Karpas-422 (cell line): ENCODE measurements at places on chromosomes 7 and 10. TPM values are rescaled to one million over a fixed set of nuclear protein-coding genes. Genes with fewer than 3 reads are reported as not detected.

Gene GPR15LG
- total RNA-seq: not detected in 2 replicates

- no peak for DNase-seq
Measured at GRCh38 chr7:128124786-128125185, 93.5 kb upstream of the LRRC4 start.

- DNase-seq: no peak
Measured at GRCh38 chr10:29703271-29703670, 68.5 kb upstream of the SVIL start.

DNA sequence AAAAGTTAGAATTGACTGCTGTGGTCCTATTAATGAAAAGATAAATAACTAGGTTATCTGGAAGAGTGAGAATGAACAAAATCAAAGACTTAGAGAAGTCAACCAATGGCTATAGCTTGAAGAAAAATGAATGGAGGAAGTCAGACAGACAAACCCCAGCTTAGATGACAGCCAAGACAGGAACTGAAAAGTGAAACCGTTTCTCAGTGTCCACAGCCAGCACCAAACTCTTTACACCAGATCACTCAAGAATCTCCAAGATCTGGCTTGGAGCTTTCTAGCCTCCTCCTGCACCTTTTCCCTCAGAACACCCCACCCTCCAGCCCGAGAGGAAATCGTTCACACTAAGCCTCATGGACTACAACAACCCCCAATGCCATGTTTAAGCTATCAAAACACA lies 167.0 kb downstream of the SFMBT2 start:
- DNase-seq: no peak

- no peak for DNase-seq
Measured at GRCh38 chr7:92569137-92569536, 21.1 kb downstream of the FAM133B start.

DNA sequence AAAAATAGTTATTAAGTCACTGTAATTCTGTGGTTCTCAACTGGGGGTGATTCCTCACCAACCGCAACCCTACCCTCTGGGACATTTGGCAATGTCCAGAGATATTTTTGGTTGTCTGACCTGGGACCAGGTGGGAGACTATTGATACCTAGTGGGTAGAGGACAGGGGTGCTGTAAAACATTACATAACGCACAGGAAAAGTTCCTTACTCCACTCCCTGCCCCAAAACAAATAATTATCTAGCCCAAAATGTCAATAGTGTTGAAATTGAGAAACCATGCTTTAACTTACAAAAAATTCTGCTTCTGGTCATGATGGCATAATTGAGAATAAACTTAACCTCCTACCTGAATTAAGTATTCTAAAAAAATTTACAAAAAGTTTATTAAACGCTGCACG lies 177.7 kb upstream of the FEZF1 start:
- DNase-seq: no peak

Gene CHAT
- total RNA-seq: not detected in 2 replicates

Gene SMO
- 0.11 TPM in 1 of 2 replicates, not detected in the other for total RNA-seq

GRCh38 chr10:131944976-131945695 lies 36.6 kb downstream of the BNIP3 start:
- DNase-seq: no peak

DNA sequence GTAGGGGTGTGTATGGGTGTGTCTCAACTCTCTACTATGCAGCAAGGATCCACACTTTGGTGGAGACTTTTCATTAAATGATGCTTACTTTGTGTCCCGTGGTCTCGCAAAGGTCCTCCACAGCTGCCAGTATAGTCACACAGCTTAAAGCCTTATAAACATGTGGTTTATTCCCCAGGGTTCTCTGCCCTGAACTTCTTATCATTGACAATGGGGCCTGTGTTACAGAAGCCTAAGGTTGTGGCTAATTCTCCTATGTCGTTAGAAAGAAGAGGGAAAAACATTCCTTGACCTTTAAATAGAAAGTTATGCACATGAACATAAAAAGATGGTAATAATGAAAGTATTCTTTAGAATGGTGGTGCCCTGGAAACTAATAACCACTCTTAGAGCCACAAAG lies 201.4 kb downstream of the INHBA start:
- DNase-seq: no peak

- no peak for DNase-seq
Measured at GRCh38 chr10:64507651-64508028, 986.4 kb downstream of the REEP3 start.

- DNase-seq: no peak
Measured at GRCh38 chr10:21363092-21363730, 162.3 kb downstream of the SKIDA1 start.

DNA sequence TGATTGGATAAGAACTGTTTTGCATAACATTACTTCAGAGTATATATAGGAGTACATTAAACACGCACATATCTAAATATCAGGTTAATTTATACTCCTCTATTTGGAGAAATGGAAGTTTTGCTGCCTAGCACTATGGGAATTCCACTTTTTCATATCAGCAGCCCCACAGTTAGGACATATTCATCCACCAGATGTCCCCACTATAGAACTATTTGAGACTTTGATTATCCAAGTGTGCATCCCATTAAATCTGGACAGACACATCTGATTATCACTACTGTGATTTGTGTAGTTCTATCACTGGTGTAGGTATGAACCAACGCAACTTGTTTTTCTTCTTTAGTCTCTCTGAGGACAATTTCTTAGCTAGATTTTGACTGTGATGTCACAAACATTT lies 345.7 kb downstream of the THSD7A start:
- no peak for DNase-seq

DNA sequence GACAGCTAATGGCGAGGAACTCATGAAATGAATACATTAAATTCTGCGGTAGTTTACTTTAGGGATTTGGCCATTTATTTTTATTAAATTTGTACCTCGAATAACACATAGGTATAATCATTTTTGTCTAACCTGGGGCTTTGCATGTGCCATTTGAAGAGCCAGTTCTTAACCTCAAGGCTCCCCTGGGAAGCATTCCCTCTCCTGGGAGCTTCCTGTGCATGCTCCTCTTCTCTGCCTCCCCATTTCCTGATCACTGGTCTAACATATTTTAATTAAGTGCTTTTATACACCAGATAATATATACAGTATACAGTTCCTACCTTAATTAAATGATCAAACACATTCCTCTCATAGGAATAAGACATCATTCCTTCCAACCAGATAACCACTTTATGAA lies 183.9 kb upstream of the FZD1 start:
- no peak for DNase-seq

Gene DENND2A
- total RNA-seq: not detected in 2 replicates

- no peak for DNase-seq
Measured at GRCh38 chr10:51162002-51162401, 87.7 kb downstream of the PRKG1 start.

GRCh38 chr10:117476716-117477115 lies 65.8 kb upstream of the EMX2 start:
- DNase-seq: no peak

- DNase-seq: no peak
Measured at GRCh38 chr10:126062131-126063032, 166.0 kb downstream of the FANK1 start.

GRCh38 chr10:77516575-77516974 lies 121.0 kb downstream of the KCNMA1 start:
- DNase-seq: no peak

DNA sequence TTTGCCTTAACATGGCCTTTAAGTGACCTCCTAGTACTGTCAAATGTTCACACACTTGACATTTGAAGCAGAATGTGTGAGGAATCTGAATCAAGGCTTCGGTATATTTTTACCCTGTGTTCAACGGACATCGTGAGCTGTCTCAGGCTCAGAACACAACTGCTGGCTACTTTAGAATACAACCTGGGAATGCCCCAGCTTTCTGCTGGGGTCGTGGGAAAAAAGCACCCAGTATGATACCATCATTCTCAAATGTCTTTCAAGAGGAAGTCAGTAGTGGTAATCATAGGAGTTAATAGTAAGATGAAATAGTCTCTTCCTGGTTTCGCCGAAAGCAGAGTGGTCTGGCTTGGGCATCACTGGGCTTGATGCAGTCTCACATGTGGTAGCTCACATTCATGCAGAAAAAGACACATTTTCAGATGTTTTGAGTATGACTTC lies 67.2 kb downstream of the CREB5 start:
- DNase-seq: no peak

Gene SLC18A2
- 0.04 TPM in 1 of 2 replicates, not detected in the other for total RNA-seq

Gene MYH16
- total RNA-seq: not detected in 2 replicates
